ENCODE measurements at places on chromosomes 5 and 9.

- no peak for DNase-seq
Measured at GRCh38 chr5:55731848-55732247, 6.0 kb upstream of the DDX4 start.

DNA sequence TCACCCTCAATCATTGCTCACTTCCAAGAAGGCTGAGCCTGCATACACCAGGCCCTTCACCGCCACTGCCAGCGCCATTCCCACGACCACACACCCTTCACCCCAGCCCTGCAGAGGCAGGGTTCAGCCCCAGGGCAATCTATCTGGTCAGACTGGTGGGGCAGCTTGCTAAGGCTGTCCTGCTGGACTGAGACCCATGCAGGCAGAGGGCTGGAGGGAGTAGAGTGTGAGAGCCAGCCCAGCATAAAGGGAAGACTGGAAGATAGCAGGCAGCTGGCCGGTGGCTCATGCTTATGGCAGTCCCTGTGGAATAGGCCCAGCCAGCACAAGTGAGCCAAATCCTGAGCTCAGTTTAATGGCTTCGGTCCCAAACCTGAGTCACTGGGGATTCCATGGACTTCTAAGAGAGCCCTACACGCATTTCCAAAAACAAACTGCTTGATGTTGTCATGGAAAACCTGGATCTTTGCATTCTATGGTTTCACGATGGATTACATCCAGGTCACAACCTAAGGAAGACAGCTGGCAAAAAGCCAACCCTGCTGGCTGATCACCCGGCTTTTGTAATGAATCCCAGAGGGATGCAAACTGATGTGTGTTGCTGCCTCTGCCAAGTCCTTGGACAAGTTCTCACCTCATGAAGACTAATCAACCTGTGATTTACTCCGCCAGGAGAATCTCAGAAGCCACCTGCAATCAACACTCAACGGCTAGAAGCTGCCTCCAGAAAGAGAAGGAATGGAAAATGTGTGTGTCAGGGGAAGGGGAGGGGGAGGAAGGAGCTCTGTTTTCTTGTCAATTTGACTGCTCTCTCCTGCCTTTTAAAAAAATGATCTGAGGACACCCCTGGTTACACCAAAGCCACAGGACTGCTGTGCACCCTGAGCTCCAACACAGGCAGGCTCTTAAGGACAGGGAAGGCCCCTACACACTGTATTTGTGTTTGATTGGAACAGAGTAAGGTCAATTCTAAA lies 143.6 kb downstream of the LHFPL2 start:
- no peak for DNase-seq

GRCh38 chr5:139100825-139101224 lies 97.3 kb downstream of the SIL1 start:
- DNase-seq = no peak

DNA sequence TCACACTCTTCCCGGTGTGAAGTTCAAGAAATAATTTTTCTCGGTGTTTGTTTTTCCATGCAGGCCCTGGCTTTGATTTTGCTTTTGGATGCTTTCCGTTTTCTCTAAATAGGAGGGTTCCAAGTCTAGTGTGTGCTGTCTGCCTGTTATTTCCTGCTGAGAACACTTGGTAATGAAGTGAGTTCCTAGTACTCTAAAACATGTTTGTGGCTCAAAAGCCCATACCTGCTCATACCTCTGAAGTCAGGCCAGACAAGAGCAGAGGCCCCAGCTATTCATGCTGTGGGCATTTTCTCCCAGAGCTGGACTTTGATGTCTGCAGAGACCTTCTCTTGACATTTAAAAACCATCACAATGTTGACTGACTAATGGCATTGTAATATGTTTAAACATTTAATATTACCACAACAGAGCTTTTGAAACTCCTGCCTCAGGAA lies 211.2 kb downstream of the GOLPH3 start:
- DNase-seq = no peak

DNA sequence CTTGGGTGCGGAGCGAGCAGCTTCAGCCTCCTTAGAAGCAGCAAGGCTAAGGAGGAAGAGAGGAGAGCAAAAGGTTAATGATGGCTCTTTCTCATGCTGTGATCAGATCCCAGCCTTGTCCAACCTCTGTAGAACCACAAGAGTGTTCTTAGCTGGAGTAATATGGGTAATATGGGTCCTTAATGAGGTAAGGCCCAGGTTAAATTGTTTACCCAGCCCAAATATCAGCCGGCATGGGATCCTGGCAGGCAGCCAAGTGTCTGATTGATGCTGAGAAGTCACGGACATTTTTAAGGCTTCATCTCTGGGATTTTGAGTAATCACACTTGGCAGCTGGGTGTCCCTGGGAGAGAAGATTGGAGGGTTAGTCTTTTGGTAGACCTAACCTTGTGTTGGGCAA lies 32.3 kb downstream of the GLRA1 start:
- DNase-seq = no peak

- DNase-seq = no peak
Measured at GRCh38 chr9:89662718-89663613, 58.2 kb downstream of the GADD45G start.

GRCh38 chr9:8958358-8958757 lies 1158.8 kb upstream of the DMAC1 start:
- no peak for DNase-seq

DNA sequence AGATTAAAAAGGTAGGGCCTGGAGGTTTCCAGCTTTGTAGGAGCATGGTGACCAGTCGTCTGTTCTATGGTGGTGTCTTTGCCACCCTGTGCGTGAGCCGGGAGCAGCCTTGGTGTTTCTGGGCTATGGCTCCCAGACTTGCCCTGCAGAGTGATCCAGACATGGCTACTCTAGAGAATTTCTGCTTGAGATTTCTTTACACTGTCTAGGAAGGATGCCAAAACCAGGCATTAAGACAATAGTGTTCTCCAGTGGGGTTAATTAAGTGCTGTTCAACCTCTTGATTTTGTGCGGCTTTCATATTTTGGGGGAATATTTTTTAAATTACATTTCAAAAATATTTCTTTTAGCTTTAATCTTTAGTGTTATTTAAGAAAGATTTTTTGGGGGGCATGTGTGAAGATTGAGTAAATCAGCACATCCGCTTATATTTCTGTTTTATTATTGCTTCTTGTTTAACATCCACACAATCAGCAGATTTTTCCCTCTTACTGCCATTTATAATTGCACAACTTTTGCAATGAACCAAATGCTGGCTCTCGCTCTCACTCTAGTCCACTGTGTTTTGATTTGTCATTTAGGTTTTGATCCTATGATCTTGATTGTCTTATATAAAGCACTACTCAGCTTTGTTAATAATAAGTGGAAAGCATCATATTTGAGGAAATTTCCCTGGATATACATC lies 110.5 kb downstream of the RASGRF2 start:
- no peak for DNase-seq

- DNase-seq = peak; percentile 33
Measured at GRCh38 chr5:157471709-157472108, 11.7 kb downstream of the NIPAL4 start.

- no peak for DNase-seq
Measured at GRCh38 chr5:144510845-144511579, 340.3 kb downstream of the KCTD16 start.

DNA sequence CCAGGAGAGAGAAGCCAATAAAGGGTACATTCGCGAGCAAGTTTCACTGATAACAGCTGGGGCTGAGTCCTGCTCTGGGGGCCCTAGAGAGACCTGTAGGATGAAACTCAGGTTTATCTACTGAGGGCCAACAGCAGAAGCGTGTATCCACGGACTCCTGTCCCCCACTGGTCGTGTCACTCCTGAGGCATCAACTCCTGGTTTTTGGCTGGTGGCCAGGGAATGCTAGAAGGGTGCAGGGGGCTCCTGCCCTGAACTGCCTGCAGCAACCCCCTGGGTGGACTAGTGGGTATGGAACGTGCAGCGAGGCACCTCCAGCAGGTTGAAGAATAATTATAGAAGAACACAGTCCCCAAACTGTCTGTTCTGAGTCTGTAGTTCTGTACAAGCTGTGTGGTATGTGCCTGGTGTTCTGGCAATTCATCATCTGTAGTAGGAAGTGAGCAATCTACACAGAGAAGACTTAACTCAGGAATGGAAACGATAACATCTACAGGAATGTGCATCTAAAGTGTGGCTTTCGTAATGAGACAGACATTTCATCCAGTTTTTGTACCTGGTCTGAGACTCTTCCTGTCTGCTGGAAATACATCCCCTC lies 64.5 kb upstream of the GNA14 start:
- no peak for DNase-seq

DNA sequence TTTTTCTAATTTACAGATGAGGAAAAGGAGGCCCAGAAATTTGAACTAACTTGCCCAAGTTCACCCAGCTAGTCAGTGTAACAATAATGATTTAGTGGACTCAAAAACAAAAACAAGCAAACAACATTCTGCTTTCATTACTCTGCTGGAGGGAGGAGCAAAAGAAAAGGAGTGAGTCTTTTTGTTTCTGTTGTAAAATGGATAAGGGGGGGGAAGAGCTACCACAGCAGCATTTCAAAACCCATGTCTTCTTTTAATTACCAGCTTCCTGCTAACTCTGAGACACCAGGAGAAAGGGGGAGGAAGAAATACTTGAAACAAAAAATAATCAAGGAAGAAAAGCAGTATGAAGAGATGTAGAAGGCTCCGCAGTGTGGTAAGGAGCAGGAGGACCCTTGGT lies 39.2 kb upstream of the EQTN start:
- DNase-seq = no peak

DNA sequence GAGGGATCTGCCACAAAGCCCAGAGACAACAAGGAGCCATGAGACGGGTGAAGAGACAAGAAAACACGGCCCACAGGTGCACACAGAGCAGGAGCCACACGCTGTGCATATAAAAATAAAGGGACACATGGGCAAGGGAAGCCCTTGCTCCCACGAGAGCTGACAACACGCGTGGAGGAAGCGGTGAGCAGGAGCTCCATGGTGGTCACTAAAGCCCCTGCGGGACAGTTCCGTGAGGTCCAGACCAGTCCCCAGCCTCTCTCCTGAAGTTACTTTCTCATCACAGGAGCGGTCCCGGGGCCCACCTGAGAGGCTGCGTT lies 90.7 kb downstream of the CAMSAP1 start:
- DNase-seq = no peak

DNA sequence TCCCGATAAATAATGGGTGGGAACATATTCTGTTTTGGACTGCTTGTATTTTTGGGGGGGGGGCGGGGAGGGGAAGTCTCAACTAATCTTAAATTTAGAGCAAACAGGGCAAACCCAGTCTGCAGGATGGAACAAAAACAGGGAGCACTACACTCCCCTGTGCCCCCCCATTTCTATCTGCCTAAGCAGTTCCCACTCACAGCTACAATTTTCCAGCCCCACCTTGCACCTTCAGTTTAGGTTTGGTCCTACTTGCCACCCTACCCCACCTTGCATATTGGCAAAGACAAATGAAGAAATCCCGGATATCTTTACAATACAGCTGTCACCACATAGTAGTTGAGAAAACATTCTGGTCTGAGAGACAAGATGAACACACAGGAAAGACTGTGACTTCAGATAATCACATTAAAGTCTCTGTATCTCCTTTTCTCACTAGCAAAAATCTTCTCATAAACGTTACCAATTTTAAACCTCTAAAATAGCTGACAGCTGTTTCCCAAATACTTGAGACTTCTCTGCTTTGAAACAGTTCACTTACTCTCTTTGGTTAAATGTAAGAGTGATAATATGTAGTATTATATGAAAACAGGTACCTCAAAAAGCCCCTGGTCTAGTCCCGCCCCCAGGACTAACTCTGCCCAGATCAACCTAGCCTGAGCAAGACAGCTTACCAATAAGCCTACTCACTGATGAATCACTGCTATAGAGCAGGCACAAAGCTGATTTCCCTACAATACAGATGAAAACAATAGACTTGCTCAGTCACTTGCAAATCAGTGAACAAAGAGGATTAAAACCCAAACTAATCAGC lies 5.2 kb upstream of the RAPGEF6 start:
- no peak for DNase-seq

GRCh38 chr5:91311697-91312501 lies 71.2 kb downstream of the ARRDC3 start:
- peak; percentile 83 for DNase-seq

DNA sequence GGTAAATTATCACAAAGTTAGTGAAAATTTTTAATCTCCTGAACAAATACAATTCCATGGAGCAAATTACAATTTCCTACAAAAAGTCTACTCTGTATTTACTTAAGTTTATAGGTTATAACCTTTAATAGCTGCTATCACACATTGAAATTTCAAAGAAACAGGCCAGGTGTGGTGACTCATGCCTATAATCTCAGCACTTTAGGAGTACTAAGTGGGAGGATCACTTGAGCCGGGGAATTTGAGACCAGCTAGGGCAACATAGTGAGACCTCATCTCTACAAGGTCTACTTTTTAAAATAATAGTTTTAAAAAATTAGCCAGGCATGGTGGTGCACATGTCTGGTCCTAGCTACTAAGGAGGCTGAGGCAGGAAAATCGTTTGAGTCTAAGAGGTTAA lies 50.3 kb downstream of the HINT1 start:
- no peak for DNase-seq

DNA sequence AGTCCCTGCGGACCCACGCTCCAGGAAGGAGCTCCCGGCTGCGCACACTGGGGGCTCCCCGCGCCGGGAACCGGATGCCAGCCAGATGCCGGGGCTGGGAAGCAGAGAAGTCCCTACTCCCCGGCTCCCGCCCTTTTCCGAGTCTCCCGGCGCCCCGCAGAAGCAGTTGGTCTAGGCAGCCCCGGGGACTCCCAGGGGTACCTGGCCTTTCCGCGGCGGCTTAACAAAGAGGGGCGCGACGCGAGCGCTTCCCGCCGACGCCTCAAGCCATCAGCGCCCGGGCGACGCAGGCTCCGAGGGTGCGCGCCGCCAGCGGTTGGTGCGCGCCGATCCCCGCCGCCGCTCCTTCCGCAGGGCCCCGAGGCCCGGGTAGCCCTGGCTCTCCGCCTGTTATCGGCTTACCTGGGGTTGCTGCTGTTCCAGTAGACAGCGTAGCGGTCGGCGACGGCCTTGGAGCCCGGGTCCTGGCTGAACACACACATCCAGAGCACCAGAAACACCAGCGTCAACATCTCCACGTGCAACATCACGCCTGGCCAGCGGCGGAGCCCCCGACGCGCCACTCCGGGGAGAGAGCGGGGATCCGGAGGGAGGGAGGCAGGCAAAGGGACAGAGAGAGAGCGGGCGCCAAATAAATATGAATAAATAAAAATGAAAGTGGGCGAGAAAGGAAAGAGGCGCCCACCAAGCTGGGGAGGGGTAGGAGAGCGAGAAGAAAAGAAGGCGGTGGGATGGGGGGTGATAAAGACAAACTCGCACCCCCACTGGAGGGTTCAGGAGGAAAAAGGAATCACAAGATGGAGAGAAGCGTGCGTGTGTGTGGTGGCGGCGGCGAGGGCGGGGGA lies 428 bp downstream of the EFNA5 start:
- no peak for DNase-seq

DNA sequence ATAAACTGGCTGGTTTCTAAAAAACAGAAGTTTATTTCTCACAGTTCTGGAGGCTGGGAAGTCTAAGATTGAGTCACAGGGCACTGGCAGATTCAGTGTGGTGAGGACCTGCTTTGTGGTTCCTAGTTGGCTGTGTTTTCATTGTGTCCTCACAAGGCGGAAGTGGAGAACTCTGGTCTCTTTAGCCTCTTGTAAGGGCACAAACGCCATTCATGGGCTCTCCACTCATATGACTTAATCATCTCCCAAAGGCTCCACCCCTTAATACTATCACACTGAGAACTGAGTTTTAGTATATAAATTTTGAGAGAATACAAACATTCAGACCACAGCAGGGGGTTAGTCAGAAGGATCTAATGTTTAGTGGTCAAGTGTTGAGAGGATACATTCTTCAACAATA lies 208.2 kb downstream of the SEC61B start:
- no peak for DNase-seq

- peak; percentile 53 for DNase-seq
Measured at GRCh38 chr5:146291421-146292074, 47.1 kb upstream of the POU4F3 start.
